Activated CD4-positive, alpha-beta T cell treated with anti-CD3 and anti-CD28 coated beads, Interleukin-2, amount 50 U/mL, for 48 hours (primary cell): ENCODE measurements at places on chromosomes 12 and 14.

DNA sequence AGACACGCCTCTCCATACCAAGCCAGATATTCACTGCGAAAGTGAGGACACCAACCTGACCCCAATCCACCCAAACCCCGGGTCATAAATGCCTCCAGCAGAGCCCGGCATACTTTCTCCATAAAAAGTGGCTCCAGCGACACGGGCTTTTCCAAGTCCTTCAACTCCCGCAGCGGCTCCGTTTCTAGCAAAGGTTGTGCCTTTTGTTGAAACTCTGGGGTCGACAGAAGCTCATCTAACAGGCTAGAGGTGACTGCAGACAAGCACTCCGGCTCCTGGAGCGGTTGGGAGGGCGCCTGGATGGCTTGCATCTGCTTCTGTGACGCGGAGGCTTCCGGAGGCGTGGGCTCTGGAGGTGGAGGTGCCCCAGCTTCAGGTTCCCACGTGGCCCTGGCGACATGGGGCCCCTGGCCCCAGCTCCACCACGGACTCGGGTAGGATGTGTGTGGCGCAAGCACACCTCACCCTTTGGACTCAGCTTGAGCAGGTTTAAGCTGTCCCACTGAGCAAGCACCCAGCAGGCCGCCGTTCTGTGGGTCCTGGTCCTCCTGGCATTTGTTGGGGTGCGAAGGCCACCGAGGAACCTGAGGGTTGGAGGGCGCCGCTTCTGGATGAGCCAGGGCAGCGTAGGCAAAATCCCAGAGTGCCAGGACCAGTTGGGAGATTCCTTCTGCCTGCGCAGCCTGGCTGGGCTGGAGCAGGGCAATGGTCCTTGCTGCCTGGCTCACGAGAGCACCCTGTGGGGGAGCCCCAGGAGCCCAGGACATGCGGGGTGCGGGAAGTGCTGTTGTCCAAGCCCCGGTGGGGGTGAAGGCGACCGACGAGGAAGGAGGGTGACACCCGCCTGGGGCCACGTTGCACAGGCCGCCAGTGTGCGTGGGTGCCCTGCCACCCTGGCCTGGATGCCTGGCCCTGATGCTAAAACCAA is 186.3 kb downstream of the ALG10 start:
- no peak for DNase-seq

DNA sequence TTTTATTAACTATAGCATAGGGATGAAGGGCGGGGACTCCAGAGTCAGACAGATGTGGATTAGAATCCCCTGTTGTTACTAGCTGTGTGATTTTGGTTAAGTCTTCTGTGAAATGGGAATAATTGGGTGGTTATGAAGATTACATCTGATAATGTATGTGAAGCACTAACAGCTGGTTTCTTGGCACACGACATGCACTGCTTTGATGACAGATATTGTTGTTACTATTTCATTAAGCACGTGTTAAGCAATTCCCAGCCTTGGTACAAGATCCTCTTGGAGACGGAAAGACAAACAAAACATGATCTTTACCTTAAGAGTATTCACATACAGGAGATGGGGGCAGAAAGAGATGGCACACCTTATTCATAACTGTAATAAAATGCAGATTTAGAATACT is 7.9 kb downstream of the PPFIBP1 start:
- DNase-seq: no peak

- no peak for DNase-seq
These were observed 87.8 kb upstream of the NCOR2 start for GRCh38 chr12:124655048-124655697.

- DNase-seq: no peak
These were observed 52.7 kb downstream of the WNK1 start for GRCh38 chr12:805022-805632.
